ENCODE measurements at places on chromosomes 1 and 21. TPM values are rescaled to one million over a fixed set of nuclear protein-coding genes. Genes with fewer than 3 reads are reported as not detected.
A peak's percentile ranks its signal among the peaks of the same experiment; 100 is the strongest.

The FAM3B gene
- total RNA-seq: 0.17 TPM

The RNU1-2 gene
- total RNA-seq: 1,398 TPM

The E2F2 gene
- total RNA-seq: 0.17 TPM

The LRRIQ3 gene
- total RNA-seq: 1.2 TPM

The TNFRSF1B gene
- total RNA-seq: under 0.01 TPM

The TMEM9 gene
- 54.2 TPM for total RNA-seq

The CFAP107 gene
- total RNA-seq: not detected

The OR2W3 gene
- not detected for total RNA-seq

The EFHD2 gene
- 17.8 TPM for total RNA-seq

DNA sequence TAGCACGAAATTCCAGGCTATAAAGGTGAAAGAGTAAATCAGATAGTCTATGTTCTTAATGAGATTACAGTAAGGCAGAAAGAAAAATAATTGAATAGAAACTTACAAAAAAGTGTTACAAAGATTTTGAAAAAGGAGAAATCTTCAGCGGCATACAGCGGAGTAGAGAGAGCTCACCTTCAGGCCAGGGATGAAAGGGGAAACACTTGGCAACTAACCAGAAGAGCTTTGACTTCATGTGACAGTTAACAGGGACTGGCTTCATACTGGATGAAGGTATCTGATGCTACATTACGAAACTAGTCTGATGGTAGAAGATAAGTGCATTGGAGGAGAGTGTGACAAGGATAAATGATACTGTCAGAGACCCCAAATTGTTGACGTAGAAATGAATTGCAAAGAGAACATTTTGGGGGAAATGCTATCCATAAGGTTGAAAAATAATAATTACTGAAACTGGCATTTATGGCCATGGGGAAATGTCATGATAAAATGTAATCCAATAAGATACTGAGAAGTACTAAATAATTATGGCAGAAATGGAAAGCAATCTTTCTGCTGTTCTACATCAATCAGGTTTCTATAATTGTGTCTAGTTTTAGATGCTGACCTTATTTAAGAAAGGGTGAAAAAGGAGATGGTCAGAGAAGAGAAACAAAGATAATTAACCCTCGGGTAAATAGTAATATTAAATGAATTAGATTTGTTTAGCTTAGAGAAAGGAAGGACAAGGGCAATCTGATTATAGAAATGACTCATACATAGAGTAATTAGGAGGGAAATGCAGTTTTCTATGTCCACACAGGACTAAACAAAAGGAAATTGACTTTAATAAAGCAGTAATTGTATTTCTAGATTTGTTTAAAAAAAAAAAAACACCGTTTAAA is 808.7 kb downstream of the NCAM2 start:
- no peak for DNase-seq

- DNase-seq: no peak
These were observed 23.2 kb upstream of the PRDX6 start for GRCh38 chr1:173453982-173454381.

DNA sequence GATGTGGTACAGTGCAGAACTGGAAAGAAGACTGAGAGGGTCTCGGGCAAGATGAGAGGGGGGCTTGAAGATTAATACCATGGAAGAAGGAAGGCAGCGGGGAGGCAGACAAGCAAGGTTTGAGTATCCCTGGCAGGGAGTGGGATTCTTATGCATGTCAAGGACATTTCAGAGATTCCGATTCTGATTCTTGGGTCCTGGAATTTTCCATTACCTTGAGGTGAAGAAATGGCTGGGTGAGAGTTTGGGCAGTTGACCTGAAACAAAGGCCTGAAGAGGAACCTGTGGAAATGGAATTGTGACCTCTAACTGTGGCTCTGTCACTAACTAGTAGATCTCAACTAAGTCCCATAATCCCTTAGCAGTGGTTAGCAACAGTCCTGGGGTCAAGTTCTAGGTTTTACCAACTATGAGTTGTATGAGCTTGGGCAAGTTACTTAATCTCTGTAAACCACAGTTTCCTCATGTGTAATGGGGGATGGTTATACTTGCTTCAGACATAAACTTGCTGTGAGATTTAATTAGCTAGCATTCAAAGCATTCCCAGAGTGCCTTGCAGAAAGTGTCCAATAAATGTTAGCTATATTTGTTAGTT is 8.6 kb upstream of the ACTN2 start:
- DNase-seq: peak; percentile 8

DNA sequence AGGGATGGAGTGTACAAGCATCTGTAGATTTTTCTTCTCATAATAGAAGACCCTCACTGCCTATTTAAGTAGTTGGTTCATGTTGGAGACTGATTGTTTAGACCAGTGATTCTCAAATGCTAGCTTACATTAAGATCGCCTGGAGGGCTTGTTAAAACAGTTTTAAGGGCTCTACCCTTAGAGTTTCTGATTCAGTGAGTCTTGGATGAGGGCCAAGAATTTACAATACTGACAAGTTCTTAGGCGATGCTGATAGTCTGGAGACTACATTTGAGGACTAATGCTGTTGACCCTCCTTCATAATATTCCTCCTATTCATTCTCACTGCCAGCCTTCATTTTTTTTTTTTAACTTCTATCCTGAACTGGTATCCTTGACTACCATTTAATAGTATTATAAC is 15.2 kb upstream of the AGO3 start:
- DNase-seq: no peak

DNA sequence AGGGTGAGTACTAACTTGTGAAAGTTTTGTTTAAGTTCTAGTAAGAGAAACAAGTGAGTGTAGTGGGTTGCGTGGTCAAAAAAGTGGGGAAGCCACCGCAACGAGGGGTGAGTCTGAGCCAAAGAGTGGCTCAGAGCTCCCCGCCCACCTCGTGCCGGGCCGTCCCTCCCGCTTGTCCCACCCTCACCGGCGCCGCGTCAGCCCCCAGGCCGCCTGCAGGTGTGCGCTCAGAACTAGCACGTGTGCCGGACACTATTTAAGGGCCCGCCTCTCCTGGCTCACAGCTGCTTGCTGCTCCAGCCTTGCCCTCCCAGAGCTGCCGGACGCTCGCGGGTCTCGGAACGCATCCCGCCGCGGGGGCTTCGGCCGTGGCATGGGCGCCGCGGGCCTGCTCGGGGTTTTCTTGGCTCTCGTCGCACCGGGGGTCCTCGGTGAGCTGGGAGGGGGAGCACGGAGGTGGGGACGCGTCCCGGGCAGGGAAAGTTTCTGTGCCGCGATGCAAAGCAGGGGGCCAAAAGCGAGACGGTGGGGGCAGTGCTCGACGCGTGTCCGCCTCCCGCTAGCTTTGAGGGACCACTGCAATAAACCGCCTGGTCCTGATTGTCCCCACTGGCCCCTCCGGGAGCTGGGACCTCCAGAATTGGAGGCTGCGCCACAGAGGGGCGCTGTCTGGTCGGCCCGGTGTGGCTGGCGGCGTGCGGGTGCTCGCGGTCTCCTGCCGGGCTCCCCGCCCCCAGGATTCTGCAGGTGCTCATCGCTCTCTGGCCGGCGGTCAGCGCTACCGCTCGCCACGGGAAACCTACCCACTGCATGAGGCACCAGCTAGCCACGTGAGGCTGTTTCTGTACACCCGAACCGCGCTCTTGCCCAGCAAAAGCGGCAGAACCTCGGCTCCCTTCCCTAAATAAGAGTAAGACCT is at the start of gene CR2:
Gene CR2 (plus strand): TSS at position 283 of the 919 bp plus-strand sequence. CDS start 91 bp downstream, at position 374.
- peak; percentile 21 for DNase-seq

DNA sequence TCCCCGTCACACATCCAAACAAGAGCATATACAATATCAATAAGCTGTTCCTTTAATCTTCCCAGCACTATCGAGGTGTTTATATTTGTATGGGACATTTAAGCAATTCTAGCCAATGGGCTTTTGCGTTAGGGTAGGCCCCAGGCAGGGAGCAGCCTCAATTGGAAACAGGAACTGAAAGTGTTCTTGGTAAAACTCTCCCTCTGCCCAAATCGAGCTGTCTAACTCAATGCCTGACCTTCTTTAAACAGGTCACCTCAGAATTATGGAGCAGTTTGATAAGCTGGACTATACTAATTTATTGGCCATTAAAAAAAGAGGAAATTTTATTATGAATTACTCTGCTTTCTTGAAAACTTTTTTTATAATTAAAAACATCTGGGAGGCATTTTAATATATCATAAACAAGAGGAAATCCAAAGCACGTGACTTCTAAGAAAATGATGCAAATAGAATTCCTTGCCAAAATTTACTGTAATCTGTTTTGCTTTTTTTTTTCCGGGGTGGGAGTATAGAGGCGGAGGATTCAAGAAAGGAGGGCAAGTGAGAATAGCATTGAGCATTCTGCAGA is 498.1 kb downstream of the LMO4 start:
- peak; percentile 8 for DNase-seq

DNA sequence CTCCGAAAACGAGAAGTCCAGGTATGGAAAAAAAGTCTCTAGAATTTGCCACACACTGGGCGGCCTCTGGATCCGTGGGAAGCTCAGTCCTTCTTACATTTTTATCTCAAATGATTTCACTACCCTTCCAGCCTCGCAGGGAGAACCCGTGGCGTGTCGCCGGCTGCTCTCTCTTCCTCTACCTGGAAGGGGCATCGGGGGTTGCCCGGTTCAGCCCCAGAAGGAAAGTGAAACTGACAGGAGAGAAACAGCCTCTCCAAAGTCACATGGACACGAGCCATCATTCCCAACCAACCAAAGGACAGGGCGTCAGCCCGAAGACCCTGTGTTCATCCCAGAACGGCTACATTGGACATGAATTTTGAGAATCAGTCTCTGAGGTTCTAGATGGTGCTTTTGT is 182.5 kb downstream of the ADSS2 start:
- no peak for DNase-seq

DNA sequence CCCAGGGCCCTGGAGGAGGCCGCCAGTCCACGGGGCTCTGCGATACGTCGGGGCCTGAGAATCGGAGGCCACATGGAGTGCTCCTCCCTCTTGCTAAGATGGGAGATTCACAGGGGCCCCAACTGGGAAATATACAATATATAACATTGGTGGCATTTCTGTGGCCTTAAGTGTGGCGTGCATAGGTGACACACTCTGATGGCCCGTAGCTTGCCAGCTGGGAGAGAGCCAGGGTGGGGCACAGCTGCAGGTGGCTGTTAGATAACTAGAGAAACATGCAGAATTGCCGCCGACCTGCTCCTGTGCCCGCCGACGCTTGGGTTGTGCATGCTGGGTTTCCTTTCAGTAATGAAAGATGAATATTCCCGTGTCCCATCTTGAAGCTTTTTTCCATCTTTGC is 30.1 kb downstream of the UMODL1 start:
- DNase-seq: no peak

DNA sequence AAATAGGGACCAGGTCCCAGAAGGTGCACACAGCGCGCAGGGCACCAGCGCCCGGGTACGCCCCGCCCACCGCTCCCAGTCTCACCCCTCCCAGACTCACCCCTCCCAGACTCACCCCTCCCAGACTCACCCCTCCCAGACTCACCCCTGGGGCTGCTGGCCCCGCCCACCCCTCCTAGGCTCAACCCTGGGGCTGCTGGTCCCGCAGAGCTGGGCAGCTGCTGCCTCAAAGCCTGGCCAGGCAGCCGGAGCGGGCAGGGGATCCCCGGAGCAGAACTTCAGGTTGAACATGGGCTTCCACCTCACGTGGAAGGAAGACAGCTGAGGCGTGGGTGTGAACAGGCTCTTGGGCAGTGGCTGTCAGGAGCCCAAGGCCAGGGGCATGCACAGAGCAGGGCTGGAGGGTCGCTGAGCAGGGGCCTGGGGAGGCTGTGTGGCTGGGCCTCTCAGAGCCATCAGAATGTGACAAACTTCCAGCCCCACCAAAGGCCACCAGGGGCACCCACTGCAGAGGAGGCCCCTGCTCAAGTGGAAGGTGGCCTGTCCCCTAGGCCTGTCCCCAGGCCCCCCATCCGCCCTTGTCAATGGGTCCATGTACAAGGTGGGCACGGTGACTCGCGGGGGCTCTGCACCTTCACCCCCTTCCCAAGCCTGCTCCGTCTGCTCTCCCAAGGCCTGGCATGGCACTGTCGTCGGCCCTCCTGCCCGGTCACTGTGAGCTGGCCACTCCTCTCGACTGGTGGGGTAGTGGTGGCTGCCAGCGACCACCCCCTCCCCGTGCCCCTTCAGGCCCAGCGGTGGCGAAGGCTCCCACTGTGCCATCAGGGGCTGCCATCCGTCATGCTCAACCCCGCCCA is 20.4 kb upstream of the SUMO3 start:
- DNase-seq: no peak

DNA sequence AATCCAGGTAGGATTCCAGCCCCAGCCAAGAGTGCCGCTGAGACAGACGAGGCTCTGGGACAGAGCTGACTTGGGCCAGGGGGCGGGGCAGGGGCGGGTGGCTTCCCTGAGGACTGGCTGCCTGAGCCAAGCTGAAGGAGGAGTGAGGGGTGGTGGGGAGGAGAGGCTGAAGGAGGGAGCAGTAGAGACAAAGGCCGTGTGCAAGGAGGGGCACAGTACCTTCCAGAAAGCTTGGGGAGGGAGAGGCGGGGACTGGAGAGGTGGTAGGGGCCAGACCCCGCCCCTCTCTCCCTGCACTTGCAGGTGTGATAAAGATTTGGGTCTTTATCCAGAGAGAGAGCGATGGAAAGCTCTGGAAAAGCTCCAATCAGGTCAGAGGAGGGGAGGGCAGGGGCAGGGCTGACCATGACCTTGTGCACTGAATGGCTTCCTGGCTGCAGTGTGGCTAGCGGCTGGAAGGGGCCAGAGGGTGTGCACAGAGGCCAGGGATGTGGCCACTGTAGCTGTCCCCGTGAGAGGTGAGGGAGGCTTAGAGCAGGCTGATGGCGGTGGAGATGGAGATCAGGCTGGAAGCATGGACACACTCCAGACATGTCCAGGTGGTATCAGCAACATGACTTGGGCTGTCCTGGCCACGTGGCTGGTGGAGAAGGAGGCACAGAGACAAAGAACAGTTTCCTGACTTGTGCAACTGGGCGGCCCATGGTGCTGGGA is 6.7 kb upstream of the EPHA8 start:
- no peak for DNase-seq

- no peak for DNase-seq
These were observed 96.0 kb upstream of the GNG4 start for GRCh38 chr1:235745503-235746136.

Data from mammary epithelial cell (primary cell).